Hematopoietic multipotent progenitor cell treated with erythropoietin and hydrocortisone succinate and interleukin-3 and kit ligand, for 15 days (in vitro differentiated cells): ENCODE measurements at places on chromosomes 13 and 19.

DNA sequence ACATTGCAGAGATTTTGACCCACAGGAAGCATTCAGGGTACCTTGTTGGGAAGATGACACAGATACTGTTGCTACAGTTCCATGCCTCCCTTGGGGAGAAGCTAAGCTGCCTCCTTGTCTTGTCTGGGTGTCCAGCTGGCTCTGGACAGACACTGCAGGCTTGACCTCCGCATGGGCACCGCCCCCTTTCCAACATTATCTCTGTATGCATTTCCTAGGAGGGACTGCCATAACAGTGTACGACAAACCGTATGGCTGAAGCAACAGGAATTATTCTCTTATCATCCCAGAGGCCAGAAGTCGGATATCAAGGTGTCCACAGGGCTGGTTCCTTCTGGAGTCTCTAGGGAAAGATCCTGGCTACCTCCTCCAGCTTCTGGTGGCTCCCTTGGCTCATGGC, 67.0 kb upstream of the USE1 start:
- no peak for DNase-seq

DNA sequence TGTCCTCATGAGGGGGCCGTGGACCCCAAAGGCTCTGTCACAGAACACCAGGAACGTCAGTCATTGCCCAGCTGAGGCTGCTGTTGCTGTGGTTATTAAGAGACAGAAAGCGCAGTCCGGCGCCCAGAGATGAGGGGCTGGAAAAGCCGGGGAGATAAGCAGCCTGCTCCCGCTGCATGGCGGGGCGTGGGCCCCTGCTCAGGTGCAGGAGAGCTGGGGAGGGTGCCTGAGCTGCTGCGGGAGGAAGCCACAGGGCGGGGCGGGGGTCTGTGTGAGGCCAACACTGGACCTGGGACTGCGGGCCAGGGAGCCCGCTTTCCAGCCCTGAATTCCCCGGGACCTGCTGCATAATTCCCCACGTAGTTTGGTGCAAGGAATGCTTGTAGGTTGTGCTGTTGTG, 11.3 kb downstream of the SOX1 start:
- DNase-seq = no peak

- no peak for DNase-seq
Measured at GRCh38 chr13:113791761-113792160, 32.7 kb downstream of the TMEM255B start.

GRCh38 chr19:4199699-4200293, 17.3 kb downstream of the ANKRD24 start:
- DNase-seq = no peak

GRCh38 chr13:85828094-85828684, 29.0 kb upstream of the SLITRK6 start:
- peak; percentile 20 for DNase-seq
